ENCODE measurements at places on chromosomes 11 and 22. TPM values are rescaled to one million over a fixed set of nuclear protein-coding genes. Genes with fewer than 3 reads are reported as not detected.
A peak's percentile ranks its signal among the peaks of the same experiment; 100 is the strongest.

DNA sequence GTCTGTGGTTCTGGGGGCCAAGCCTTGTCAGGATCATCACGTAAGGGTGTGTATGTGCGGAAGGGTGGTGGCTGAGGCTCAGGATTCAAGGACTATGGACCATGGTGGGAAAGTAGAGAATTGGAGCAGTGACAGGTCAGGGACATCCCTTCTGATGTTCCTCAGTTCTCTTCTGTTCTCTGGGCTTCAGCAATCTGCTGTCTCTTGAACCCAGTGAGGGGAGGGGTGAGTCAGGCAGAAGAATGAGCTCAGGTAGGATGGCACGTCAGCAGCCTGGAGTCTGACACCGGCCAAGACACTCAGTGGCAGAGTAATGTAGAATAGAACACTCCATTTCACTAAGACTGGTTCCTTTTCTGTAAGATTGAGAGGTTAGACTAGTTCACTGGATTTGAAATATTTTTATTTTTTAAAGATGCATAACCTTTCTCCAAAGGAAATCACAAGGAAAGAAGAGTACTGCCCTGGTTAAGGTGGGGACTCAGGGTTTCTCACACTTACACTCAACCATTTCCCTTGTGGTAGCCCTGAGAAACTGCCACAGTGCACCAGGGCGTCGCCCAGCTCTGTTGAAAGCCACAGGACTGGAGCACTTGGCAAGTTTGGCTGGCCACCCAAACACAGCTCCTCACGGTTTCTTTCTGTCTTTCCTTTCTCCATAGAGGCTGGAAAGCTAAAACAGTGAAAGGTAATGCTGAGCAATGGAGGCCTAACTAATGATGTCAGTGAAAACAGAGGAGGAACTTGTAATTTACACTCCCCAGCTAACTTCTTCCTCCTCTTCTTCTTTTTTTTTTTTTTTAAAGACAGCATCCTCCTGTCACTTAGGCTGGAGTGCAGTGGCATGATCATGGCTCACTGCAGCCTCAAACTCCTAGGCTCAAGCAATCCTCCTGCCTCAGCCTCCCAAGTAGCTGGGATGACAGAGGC is 23.1 kb upstream of the MICAL2 start:
- no peak for DNase-seq

EHF gene
- not detected for total RNA-seq

C11orf16 gene
- total RNA-seq, result not detected

GRCh38 chr11:17634776-17635550 is 84.4 kb upstream of the MYOD1 start:
- peak; percentile 90 for DNase-seq

DNA sequence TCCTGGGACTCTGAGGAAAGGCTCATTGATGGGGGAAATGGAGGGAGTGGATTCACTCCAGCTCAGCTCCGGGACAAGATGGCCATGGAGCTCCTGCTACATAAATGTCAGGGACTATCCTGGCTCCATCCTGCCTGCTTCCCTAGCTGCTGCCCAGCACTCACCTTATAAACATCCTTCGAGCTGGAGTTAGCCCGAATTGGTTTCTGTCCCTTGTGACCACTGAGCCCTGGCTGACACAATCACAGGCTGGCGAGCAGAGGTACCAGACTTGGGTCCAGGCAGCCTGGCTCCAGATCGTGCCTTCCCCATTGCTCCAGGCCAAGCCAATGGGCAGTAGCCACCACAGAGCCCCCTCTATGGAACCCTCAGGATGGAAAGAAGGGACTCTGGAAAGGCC is 77.6 kb downstream of the FDX1 start:
- DNase-seq, result peak; percentile 75

- no peak for DNase-seq
Observed at GRCh38 chr11:2442589-2442988, 1.7 kb downstream of the TRPM5 start.

DNA sequence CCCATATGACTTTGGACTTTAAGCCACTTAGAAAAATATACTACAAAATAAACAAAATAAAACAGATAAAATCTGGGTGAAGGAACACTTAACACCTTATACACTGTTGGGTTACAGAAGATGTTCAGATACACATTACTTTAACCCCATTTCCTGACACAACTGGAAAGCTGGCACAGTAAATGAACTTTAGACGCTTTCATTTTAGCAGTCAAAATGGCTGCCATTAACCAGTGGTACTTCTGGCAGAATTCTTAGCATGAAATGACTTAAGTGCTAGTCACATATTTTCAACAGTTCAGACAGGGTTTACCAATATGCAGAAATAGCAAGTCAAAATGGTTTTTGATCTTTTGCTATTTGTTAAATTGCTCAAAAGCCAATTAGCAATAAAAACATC is 37.9 kb downstream of the PIK3C2A start:
- DNase-seq, result no peak

DNA sequence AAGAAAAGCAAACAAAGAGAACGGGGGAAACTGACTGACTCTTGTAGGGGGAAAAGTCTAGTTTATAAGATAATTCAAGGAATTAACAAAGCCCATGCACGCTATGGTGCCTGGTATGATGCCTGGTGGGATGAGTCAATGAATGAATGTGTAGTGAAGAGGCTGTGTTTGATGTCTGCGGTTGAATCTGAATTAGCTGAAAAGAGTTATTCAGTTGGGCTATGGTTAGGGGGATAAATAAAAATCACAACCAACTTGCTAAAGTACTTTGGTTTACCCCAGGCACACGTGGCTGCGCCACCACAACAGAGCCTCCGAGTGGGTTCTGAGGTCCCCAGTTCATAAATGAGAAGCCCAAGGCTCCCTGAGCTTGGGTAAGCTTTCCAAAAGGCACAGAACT is 369.3 kb upstream of the SYN3 start:
- DNase-seq, result no peak

DNA sequence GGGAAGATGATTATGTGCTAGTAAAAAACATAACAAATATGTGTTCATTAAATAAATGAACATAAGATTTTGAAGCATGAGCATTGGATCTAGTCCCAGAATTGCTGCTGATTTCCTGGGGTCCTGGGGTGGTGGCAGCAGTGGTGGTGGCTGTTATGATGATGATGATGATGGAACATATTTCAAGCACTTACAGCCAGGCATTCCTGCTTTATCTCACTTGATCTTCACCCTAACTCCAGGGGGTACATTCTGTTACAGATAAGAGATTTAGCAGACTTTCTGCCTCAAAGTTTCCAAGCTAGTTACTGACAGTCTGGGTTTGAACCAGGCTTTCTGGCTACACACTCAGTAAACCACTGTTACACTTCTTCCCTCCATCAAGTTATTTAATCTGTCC is 5.2 kb downstream of the TRAPPC4 start:
- no peak for DNase-seq

- DNase-seq, result no peak
Observed at GRCh38 chr11:58637371-58637770, 14.9 kb downstream of the CNTF start.

- DNase-seq, result no peak
Observed at GRCh38 chr11:93822359-93822758, 28.1 kb downstream of the VSTM5 start.

DNA sequence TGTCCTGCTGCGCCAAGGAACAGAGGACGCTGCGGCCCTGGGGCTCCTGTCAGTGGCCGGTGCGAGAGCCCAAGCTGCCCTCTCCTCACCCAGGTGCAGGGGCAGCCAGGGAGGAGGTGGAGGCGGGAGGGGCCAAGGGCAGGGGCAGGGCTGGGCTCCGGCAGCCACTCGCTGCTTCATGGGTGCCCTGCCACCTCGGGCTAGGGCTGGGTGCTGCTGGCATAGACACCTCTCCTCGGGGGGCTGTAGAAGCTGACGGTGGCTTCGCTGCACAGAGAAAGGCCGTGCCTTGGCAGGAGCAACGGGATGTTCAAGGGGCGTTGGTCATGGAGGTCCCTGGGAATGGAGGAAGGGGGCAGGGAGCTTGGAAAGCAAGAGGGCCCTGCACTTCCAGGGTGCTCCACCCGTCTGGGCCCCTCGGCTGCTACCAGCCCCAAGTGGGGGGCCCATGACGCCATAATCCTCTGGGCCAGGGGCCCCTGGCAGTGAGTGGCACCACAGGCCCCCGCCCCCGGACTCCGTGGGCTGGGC is 1.6 kb upstream of the TBX1 start:
- DNase-seq, result no peak

DNA sequence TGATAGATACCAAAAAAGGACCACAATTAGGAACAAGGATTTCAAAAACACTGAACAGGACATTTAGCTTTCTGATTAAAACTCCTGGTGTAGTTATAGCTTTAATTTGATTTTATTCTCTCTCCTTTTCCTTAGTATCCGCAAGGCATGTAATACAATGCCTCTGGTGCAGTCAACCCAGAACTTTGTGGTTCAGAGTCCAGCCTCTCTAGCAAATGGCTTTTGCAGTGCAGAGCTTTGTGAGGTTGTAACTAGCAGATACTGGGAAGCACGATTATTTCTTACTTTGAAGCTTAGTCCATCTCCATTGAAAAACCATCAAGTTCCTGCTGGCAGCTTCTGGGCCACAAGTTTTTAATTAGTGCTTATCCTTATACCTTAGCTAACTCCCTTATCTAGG is 79.8 kb downstream of the GRIA4 start:
- DNase-seq, result no peak

GRCh38 chr11:118911880-118912741 is 13.6 kb downstream of the BCL9L start:
- DNase-seq, result peak; percentile 97

SPI1 gene
- 22.4 TPM for total RNA-seq

CNTF gene
- total RNA-seq, result 1.3 TPM

- no peak for DNase-seq
Observed at GRCh38 chr22:23754980-23755636, 883 bp upstream of the VPREB3 start.

GRCh38 chr11:18330921-18331320 is 8.6 kb downstream of the GTF2H1 start:
- no peak for DNase-seq

- no peak for DNase-seq
Observed at GRCh38 chr11:23573429-23573828, 713.2 kb upstream of the CCDC179 start.

DNA sequence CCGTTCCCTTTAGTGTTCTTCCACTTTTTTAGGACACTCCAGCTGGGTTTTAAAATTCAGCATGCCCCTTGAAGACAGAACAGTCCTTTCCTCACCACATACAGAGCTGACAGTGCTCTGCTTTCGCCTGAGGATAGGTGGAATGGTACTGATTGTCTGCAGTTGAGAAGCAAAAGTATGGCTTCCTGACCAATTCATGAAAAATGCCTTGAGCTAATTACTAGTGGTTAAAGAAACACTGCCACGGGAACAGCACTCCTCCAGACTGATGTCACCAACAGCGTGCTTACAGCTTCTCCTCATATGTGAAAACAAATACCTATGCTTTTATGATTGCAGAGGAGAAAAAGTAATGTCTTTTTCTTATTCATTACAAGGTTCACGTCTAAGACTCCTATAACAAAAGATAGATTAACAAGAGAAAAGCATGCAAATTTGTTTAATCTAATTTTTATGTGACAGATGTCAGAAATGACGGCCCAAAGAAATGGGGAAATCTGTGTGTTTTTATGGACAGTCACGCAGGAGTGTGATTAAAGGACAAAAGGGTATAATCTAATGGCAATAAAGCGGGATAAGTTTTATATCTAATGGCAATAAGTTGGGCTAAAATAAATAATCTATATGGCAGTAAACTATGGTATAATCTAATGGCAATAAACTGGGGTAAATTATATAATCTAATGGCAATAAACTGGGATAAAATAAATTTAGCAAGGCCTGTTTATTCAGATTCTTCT is 123.4 kb upstream of the ARHGAP42 start:
- DNase-seq, result no peak

SAC3D1 gene
- total RNA-seq, result 10.6 TPM

DNA sequence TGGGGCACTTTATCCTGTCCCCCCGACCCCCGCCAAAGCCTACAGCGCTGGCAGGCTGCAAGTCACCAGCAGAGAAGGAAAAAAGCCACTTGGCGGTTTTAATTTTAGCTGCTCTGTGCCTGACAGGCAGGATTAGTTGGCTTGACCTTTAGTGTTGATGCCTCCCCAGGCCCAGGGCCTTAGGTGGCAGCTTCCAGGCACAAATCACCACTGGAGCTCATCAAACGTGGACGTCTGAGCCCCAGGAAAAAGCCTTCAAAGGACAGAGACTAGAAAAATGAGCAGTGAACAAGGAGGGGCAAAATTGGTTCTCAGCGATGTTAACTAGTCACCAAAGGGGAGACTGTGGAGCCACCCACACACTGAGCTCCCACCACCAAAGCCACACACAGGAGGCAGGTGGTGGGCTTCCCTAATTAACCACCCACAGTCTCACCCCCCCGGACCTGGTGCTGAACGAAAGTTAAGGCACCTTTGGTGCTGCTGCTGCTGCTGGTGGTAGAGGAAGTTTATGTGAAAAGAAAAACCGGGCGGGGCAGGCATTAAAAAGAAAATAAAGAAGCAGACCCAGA is 4.4 kb upstream of the PYGM start:
- no peak for DNase-seq

- no peak for DNase-seq
Observed at GRCh38 chr22:39278040-39278439, 33.3 kb upstream of the PDGFB start.

DNA sequence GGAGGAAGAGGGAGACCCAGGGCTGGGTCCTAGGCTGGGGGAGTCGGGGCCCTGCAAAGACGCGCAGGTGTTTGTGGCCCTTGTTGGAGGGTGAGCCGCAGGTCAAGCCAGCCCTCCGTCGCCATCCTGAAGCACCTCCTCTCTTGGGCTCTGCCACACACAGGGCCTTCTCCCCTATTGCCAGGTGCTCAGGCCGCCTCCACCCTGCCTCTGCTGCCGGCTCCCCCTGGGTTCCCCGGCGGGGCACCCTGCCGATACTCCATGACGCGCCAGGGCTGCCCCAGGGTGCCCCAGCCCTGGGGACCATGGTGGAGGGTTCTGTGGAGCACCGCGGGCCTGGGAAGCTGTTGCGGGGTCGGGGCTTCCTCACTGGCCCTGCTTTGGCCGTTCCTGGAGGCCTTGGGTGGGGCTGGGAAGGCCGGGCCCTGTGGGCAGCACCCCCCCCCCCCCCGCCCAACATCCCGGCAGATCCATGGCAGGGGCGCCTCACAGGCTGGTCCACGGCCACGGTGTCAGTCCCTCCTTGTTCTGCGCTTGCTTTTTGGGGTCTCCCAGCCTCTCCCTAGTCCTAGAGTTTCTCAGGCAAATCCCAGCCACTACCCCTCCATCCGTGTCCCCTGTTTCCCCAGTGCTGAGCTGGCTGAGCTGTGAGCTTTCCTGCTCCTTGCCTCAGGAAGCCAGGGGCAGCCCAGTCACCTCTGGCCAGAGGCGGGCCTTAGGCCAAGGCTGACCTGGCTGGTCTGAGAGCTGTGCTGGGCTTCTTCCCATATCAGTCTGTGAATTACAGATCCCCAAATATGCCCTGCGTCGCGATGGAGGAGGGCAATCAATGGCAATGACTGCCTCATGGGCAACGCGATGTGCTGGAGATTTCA is 2.3 kb upstream of the ADORA2A start:
- no peak for DNase-seq

MS4A7 gene
- total RNA-seq, result 23.1 TPM

GRCh38 chr11:12520054-12520453 is 142.7 kb downstream of the PARVA start:
- DNase-seq, result no peak

GPHA2 gene
- total RNA-seq, result not detected

- no peak for DNase-seq
Observed at GRCh38 chr11:34273099-34273498, 84.7 kb downstream of the ABTB2 start.

GRCh38 chr11:20050551-20051333 is 109.5 kb downstream of the DBX1 start:
- no peak for DNase-seq

FZD4 gene
- total RNA-seq, result 36.6 TPM

- no peak for DNase-seq
Observed at GRCh38 chr11:120034176-120034875, 103.6 kb downstream of the TRIM29 start.

SESN3 gene
- 22.0 TPM for total RNA-seq

Measured in esophagus muscularis mucosa (tissue), 4 donors.